ENCODE measurements at places on chromosomes 11 and 22.

GRCh38 chr11:62788991-62789390 is 1.8 kb downstream of the TMEM179B start:
- DNase-seq = no peak

- no peak for DNase-seq
These were observed 11.9 kb downstream of the CRTAM start for GRCh38 chr11:122850076-122850631.

DNA sequence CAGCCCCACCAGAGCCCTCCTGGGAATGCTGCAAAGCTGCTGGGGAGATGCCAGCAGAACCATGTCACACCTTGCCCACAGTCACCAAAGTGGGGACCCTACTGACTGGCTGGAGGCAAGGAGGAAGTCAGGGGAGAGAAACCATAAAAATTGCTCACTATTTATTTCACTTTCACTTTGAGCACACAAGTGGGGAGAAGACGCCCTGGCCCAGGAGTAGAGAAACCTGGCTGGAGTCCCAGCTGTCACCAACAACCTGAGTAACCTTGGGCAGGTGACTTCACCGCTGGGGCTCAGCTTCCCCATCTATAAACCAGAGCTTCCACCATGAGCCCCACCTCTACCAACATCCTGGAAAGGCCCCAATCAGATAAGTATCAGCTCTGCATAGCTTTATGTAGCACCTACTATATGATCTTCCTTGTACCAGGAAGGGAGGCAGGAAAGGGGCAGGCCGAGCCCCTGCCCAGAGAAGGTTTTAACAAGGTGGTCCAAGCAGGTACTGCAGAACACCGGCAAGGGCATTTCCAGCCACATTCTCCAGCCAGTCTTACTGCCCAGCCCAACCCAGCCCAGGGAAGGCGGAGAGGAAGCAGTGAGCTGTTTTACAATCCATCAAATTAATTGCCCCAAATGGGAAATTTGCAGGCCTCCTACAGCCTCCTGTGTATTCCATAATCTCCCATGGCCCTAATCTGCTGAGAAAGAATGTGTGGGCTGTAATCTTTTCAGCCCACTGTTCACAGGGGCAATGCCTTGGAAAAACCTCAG is 27.6 kb downstream of the PLEKHA7 start:
- no peak for DNase-seq

GRCh38 chr11:6410695-6411430 is 8.0 kb downstream of the APBB1 start:
- no peak for DNase-seq

DNA sequence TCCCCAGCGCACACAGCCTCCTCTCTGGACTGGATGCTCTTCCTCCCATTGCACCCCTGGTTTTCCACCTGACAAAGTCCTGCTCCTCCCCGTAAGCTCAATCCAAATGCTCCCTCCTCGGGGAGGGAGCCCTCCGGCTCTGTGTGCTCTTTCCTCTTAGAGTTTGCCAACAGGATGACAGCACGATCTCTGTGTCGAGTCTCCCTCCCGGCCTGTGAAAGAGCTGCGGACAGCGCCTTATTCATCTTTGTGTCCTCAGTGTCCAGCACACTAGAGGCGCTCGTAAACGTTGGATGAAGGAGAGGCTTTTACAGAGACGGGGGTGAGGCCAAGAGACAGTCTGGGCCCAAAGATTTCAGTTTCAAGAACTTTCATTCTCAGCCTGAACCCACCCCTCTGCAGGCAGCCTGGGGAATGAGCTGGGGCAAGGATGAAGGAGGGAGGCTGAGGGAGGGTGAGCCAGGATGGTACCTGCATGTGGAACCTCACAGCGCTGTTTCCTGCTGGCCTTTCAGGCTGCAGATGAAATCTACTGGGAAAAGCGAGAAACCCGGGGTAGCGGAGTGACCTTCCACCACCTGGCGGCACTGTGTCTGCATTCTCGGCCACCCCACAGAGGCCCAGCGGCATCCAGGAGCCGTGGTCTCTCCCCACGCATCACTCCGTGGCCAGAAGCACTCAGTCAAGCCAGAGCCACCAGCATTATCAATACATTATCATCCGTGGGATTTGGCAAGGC is 8.5 kb upstream of the TMPRSS4 start:
- no peak for DNase-seq

DNA sequence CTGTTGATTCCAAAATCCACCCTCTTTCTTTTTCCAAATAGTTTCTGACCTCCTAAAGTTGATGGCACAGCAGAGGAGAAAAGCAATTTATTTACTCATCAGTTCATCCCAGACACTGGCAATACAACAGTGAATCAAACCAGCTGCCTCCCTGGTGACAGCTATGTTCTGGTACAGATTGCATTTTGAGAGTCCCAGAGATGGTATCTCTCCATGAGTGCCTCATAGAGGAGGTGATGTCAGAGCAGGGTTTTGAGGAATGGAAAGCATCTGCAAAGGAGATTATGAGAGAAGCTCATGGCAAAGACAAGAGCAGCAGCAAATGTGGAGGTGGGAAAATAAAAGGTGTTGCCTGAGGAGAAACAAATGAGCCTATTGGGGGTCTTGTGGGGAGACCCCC is 377.2 kb downstream of the MN1 start:
- no peak for DNase-seq

- peak; percentile 6 for DNase-seq
These were observed 19.2 kb upstream of the ASPHD2 start for GRCh38 chr22:26409719-26410335.

DNA sequence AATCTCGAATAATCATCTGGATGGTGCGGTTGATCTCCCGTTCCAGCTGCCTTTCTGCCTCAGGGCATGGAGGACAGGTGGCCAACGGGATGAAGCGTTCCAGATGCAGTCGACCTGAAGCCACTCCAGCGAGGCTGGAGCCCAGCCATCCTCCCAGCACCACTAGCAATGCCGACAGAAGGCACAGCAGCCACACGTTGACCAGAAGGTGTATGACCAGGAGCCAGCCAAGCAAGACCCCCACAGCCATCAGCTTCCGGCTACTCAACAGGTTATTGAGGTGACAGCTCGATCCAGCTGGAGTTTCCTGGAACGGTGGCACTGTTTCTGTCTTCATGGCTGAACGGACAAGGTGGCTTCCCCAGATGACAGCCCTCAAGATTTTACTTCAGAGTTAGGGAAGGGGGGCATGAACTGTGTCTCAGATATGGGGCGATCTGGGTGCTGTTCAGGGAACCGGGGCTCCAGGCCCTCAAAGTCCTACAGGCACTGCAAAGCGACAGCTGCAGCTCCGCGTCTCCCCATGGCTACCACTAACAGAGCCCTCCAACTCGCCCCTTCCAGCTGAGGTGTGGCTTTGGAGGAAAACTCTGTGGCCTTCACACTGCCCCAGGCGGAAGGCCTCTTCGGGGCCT is 559 bp downstream of the SNX19 start:
- DNase-seq = no peak

GRCh38 chr22:44880610-44881290 is 128.4 kb downstream of the ARHGAP8 start:
- DNase-seq = no peak

DNA sequence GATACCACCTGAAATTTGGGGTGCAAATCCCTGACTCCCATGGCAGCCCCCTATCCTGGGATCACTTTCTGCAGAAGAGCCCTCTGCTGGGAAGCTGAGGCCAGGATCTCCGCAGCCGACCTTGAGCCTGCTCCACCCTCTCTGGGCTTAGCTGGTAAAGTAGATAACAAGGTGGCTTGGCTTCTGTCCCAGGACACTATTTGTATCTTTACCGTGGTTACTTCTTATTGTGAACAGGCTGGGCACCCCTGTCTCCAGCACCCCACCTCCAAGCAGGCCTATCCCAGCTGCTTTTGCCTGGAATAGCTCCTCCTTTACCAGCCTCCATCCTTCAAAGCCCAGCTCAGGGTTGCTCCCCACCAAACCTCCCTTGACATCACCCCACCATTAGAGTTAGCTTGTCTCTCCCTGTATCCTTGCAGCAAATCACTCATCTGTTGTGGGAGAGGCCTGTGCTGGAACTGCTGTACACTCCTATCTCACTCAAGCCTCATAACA is 35.2 kb upstream of the P2RY2 start:
- no peak for DNase-seq

All from NCI-H187 (cell line).